ENCODE measurements at places on chromosomes 12 and 14.
A peak's percentile ranks its signal among the peaks of the same experiment; 100 is the strongest.

- no peak for DNase-seq
These were observed 63.6 kb upstream of the PWP1 start for GRCh38 chr12:107622001-107622400.

DNA sequence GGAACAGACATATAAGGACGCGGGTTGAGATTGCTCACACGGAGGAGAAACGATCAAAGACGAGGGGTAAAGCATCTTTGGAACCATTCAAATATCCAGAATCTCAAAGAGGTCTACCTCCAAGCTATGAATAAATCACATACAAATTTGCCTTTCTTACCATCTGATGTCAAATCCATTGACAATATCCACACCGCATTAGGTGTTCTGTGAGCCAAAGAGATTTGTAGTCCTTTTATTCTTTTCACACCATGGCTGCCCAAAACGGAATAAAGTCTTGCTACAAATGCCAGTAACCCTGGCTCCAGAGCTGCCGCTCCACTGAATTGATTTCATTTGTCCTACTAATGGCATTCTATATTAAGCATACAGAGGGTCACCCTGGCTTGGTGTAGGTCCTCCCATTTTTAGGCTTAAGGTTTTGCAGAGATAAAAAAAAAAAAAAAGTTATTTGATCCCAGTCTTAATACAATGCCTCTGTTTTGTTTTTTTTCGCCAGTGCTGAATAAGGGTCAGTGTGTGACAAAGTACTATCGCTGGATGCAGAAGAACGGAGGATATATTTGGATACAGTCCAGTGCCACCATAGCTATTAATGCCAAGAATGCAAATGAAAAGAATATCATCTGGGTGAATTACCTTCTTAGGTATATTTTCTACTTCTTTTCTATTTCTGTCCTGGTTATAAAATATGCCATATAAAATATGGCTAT is 157.3 kb downstream of the EGLN3 start:
- peak; percentile 29 for DNase-seq

DNA sequence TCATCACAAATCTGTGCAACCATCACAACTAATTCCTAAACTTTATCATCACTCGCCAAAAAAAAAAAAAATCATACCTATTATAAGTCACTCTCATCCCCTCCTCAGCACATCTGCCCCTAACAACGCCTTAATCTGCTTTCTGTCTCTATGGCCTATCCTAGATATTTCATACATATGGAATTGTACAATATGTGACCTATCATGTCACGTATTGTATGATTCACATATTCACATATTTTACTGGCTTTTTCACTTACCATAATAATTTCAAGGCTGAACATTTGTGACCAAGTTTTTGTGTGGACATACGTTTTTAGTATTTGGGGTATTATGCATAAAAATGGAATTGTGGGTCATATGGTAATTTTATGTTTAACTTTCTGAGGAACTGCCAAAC is 400.7 kb downstream of the DAD1 start:
- no peak for DNase-seq

DNA sequence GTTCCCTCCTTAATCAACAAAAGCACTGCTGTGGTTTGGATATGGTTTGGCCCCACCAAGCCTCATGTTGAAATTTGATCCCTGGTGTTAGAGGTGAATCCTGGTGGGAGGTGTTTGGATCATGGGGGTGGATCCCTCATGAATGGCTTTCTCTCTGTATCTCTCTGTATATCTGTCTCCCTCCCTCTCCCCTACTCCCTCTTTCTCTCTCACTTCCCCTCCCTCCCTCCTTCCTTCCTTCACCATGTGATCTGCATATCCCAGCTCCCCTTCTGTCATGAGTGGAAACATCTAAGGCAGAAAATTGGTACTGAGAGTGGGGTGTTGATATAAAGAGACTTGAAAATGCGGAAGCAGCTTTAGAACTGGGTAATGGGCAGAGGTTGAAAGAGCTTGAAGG is 5.2 kb downstream of the GSKIP start:
- DNase-seq = no peak

DNA sequence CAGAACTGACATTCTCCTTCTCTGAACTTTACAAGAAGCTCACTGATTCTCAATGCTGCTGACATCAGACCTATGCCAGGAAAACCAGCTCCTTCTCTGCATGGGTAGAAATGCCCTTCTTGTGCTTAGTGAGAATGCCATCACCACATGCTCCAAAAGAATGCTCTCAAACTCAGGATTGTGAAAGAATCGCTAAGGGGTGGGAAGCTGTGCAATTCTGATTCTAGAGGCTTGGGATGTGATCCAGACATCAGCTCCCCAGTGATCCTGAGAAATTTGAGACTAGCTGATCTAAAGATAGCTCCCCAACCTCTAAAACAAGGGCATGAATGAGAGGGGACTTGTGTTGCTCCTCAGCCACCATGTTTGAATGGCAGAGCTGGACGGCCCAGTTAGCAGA is 113.2 kb downstream of the DPF3 start:
- no peak for DNase-seq

GRCh38 chr14:56280843-56281242 is 162.6 kb downstream of the PELI2 start:
- DNase-seq = no peak

Measured in Ammon's horn (tissue), 1 donor.